ENCODE measurements at places on chromosomes 16 and 17.
A peak's percentile ranks its signal among the peaks of the same experiment; 100 is the strongest.

DNA sequence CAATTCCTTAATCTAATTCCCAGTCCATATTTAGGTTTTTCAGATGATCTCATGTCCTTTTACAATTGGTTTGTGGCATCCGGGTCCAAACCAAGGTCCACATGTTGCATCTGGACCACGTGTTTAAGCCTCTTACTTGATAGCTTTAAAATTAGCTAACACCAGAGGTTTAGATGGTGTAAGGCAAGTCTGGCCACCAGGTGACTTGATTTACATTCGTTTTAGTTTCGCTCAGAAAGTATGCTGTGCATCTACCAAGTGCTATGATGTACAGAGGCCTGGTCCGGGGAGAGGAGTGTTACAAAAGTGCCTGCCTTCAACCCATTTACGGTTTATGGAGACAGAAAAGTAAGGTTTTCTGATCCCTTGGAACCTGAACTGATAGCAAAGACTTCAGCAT, 878 bp upstream of the DNAJA2 start:
- H3K36me3 ChIP-seq: peaks cover 22% of the 10 kb centered on the region
- H3K4me3 ChIP-seq: peak overlapping the region; percentile 93
- H3K27ac ChIP-seq: peak overlapping the region; percentile 98
- H3K4me1 ChIP-seq: peaks cover 57% of the 10 kb centered on the region

GRCh38 chr17:48016112-48016511, 21.5 kb downstream of the COPZ2 start:
- peaks cover 20% of the 10 kb centered on the region for H3K4me1 ChIP-seq
- no peak for DNase-seq
- no peaks in the 10 kb centered on the region for H3K36me3 ChIP-seq
- no peak overlapping the region for H3K27ac ChIP-seq
- peaks cover 31% of the 10 kb centered on the region for H3K27me3 ChIP-seq

DNA sequence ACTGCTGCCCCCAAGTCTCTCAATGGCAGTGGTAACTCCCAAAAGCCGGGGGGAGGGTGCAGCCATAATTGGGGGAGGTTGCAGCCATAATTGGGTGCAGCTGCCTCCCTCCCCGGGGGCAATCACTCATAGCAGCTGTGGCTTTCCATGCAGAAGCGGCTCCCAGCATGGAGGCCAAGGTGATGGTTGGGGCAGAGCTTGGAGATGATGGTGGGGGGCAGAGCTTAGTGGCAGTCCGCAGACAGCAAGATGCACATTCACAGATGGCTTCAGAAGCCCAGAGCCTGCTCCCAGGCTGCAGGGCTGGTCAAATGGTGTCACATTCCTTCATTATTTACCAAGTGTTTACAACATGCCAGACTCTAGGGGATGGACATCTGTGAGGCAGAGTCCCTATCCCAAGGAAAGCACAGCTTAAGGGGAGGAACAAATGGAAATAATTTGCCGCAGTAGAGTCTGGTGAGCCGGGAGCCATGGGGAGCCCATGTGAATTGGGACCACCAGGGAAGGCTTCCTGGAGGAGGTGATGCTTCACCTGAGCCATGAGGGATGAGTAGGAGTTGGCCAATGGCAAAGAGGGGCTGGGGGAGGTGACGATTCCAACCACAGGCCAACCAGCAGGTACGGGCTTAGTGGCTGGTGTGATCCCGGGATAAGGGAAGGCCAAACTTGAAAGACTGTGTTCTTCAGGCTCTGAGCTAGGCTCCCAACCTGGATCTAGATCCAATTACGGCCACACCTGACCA, 8.1 kb downstream of the DOC2B start:
- H3K4me1 ChIP-seq: peaks cover 3% of the 10 kb centered on the region
- H3K27ac ChIP-seq: no peak overlapping the region
- no peak overlapping the region for H3K4me3 ChIP-seq
- H3K27me3 ChIP-seq: peaks cover 4% of the 10 kb centered on the region
- no peak for DNase-seq

DNA sequence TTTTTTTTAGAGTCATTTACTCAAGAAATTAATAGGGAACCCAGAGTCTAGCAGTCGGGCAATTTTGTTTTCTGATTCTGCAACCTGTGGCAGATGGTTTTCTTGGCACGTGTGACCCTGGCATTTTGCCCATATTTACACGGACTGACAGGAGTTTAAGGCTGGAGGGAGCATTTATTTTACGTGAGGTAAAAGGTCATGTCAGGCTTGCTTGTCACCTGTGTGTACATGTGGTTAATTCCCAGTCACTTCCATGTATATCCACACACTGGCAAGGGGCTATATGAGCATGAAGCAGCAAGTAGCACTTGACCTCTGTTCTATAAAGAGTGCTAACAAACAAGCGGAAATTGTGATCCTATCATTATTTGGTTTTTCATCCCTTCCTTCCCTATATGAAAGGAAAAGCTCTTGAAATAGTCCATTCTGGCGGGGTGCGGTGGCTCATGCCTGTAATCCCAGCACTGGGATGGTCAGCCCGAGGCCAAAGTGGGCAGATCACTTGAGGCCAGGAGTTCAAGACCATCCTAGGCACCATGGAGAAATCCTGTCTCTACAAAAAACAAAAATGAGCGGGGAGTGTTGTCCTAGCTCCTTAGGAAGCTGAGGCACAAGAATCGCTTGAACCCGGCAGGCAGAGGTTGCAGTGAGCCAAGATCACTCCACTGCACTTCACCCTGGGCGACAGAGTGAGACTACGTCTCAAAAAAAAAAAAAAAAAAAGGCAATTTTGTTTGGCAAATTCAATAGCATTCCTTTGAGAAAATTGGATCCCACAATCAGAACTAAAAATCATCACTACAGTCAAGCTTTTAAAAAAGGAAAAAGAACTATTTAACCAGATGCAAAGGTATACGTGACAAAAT, 2.1 kb downstream of the SPAG9 start:
- peaks cover 56% of the 10 kb centered on the region for H3K4me1 ChIP-seq
- DNase-seq: no peak
- H3K4me3 ChIP-seq: peak overlapping the region; percentile 97

- H3K4me1 ChIP-seq: peaks cover 81% of the 10 kb centered on the region
- no peaks in the 10 kb centered on the region for H3K27me3 ChIP-seq
- no peak for DNase-seq
- H3K27ac ChIP-seq: peak overlapping the region; percentile 3
These were observed 7.3 kb downstream of the AMZ2 start for GRCh38 chr17:68255151-68255550.

GRCh38 chr17:77472468-77473310, 331.9 kb downstream of the SEC14L1 start:
- no peaks in the 10 kb centered on the region for H3K27me3 ChIP-seq
- H3K27ac ChIP-seq: peak overlapping the region; percentile 98
- DNase-seq: peak; percentile 78
- peaks cover 99% of the 10 kb centered on the region for H3K4me1 ChIP-seq

DNA sequence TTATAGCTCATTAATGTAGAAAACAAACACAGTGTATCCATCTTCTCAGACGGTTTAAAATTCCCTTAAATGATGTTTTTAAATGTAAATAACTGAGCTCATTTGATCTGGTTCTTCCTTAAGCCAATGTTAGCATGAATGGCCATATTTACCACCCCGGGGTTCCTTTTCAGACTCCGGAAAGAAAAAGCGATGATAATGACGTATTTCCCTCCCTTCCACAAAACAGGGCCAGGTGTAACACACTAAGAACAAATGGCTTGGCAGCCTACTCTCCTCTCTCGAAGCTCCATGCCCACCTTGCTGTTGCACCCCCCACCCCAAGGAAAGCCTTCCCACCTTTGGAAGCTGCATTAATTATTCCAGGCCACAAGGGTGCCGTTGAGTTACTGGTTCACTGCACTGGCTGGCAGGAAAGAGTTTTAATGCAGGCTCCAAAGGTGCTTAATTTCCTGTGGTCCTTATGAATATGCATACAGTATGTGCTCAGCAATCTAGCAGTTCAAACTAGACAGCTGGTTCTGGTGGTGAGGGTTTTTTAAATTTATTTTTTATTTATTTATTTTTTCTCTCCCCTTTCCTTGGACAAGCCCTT, 378.9 kb downstream of the WWOX start:
- H3K27ac ChIP-seq: no peak overlapping the region
- H3K36me3 ChIP-seq: no peaks in the 10 kb centered on the region
- H3K4me3 ChIP-seq: no peak overlapping the region
- no peaks in the 10 kb centered on the region for H3K27me3 ChIP-seq
- DNase-seq: peak; percentile 14

DNA sequence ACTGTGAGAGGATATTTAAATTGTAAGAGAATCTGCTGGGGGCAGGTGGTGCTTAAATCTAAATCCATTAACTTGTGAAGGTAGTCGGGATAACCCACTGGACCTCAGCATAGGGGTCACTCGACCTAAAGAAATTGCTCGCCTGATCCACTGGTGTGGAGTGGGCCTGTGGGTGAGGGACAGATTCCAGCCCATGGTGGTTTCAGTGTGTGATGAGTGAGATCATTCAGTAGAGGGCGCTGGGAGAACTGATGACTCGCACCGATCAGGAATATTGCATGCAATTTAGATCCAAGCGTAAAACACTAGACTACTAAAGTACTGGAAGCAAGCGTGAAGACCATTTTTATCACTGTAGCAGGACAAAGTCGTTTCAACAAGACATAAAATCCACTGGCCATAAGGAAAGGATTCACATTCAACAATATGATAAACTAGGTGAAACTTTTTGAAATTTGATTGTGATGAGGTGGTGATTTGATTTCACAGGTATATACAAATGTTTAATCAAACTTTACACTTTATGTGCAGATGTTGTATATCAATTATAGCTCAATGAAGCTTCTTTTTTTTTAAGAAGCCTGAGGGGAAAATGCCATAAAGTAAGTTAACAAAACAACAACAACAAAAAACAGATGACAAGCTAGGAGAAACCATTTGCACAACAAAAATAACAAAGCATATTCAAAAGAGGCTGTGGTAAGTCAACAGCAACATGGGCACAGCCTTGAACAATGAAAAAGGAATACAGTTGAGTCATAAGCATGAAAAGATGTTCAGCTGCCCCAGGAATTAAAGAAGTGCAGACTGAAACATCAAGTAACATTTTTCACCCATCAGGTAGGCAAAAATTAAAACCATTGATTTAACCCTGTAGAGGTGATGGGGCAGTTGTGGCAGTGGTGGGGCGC, 7.5 kb upstream of the TMEM170A start:
- H3K27ac ChIP-seq: no peak overlapping the region
- no peak overlapping the region for H3K4me3 ChIP-seq
- peaks cover 1% of the 10 kb centered on the region for H3K4me1 ChIP-seq

DNA sequence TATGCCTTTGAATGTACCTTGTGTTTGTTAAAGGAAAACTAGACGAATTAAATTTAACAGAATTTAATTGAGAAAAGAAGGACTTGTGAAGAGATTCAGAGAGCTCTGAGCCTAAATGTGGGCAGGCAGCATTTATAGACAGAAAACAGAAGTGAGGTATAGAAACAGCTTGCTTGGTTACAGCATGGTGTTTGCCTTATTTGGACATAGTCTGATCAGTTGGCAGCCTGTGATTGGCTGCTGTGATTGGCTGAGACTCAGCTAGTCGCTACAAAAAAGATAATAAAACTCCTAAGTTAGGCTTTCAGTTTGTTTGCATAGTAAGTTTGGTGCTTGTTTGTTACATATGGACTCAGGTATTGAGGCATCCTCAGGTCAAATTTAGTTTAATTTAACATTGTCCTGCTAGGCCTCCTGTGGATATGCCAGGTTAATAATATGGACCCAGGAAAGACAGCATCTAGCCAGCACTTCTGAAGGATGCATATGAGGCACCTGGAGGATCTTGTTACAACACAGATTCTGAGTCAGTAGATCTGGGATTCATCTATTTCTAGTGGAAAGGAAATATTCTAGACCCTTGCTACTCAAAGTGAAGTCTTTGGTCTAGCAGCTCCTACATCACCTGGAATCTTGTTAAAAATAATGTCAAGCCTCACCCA, 43.4 kb downstream of the SLFN5 start:
- peaks cover 45% of the 10 kb centered on the region for H3K4me1 ChIP-seq
- DNase-seq: peak; percentile 51
- H3K27ac ChIP-seq: peak overlapping the region; percentile 62
- H3K36me3 ChIP-seq: no peaks in the 10 kb centered on the region
- no peak overlapping the region for H3K4me3 ChIP-seq

DNA sequence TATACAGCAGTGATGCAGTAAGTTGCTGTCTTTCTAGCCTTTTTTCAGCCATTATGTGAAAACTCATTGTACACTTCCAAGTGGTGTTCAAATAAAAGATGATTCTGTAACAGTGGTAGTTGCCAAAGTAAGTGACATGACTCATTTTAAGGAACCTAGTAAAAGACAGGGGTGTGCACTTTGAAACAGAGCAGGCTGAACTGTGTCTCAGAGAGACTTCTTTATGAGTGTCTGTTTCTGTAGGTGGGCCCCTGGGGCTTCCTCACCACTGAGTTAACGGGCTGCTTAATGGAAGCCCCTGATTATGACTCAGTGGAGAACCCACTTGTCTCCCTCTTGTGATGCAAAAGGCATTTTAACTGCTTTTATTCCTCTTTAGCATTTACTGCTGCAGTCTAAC, 147.3 kb downstream of the PCTP start:
- peaks cover 11% of the 10 kb centered on the region for H3K27me3 ChIP-seq
- DNase-seq: no peak
- no peaks in the 10 kb centered on the region for H3K36me3 ChIP-seq
- no peak overlapping the region for H3K27ac ChIP-seq
- no peak overlapping the region for H3K4me3 ChIP-seq

DNA sequence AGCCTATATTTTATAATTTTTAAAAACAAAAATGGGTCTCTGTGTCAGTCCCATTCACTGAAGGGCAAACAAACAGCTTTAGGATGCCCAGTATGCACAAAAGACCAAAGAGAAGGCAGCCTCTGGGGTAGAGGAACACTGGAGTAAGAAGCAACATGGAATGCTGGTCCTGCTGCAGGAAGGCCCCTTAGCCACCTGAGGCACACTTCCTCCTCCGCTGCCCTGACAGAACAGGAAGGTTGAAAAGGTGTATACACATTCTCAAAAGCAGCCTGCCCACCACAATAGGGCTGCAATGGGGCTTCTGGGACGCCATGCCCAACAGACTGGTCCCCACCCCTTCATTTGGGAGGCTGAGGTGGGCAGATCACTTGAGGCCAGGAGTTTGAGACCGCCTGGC, 19.5 kb downstream of the TOM1L2 start:
- peaks cover 5% of the 10 kb centered on the region for H3K36me3 ChIP-seq
- H3K4me3 ChIP-seq: no peak overlapping the region
- no peak for DNase-seq
- peaks cover 41% of the 10 kb centered on the region for H3K4me1 ChIP-seq
- no peaks in the 10 kb centered on the region for H3K27me3 ChIP-seq

- peaks cover 5% of the 10 kb centered on the region for H3K27me3 ChIP-seq
- no peak overlapping the region for H3K27ac ChIP-seq
- H3K4me1 ChIP-seq: no peaks in the 10 kb centered on the region
- no peaks in the 10 kb centered on the region for H3K36me3 ChIP-seq
These were observed 207.2 kb downstream of the ENGASE start for GRCh38 chr17:79281803-79282202.

GRCh38 chr17:81395600-81396277, 482 bp downstream of the BAHCC1 start:
- H3K4me3 ChIP-seq: no peak overlapping the region
- H3K4me1 ChIP-seq: peaks cover 32% of the 10 kb centered on the region
- no peak for DNase-seq
- no peak overlapping the region for H3K27ac ChIP-seq
- H3K27me3 ChIP-seq: peaks cover 59% of the 10 kb centered on the region

Measured in activated naive CD4-positive, alpha-beta T cell treated with anti-CD3 and anti-CD28 coated beads for 36 hours (primary cell).